ENCODE measurements at places on chromosomes 16 and 17.
A peak's percentile ranks its signal among the peaks of the same experiment; 100 is the strongest.

DNA sequence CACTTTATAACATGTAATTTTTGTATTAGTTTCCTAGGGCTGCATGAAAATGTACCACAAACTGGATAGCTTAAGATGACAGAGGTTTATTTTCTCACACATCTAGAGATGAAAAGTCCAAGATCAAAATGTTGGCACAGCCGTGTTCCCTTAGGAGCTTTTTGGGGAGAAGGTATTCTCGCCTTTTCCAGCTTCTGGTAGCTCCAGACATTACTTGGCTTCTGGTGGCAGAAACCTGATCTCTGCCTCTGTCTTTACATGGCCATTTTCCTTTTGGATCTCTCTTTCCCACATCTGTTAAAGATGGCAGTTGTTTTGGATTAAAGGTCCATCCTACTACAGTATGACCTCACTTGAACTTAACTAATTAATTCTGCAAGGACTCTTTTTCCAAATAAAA is 885.7 kb upstream of the CDH8 start:
- DNase-seq = no peak

DNA sequence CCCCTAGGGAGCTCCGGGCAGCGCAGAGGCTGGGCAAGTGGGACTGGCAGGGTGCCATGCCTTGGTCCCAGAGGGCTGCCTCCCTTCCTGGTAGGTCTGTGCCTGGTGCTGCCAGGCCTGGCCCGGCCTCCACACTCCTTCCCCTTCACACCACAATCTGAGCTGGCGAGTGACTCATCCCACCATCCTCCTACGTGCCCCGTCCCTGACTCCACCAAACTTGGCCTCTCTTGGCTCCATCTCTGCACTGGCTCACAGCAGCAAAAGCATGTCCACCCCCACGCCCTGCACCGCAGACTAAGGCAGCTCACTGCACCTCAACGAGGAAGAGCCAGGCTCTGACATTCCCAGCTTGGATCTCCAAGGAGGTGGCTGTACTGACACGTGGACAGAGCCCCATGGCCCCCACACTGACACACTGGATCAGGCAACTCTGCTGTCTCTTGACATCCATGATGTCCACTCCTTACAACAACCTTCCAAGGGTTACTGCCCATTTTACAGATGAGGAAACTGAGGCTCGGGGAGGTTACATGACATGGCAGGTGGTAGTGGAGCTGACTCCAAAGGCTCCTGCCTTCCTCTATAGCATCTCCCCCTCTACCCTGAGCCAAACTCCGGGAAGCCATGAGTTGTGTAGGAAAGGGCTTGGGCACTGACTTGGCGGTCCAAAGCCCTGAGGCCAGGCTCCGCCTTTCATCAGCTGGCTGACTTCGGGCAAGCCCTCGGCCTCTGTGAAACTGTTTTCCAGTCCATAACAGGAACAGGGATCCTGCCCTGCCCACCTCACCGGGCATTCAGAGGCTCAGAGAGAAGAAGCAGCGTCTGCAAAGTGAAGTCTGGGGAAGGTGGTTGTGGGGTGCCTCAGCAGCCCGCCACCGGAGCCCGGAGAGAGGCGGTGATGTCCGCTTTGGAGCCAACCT is 20.1 kb upstream of the KRT19 start:
- peak; percentile 99 for DNase-seq

GRCh38 chr17:40314584-40314956 is 5.6 kb downstream of the RARA start:
- DNase-seq = peak; percentile 94

- no peak for DNase-seq
These were observed 2.1 kb downstream of the ITGB4 start for GRCh38 chr17:75723171-75723930.

- no peak for DNase-seq
These were observed 49.3 kb downstream of the CBFA2T3 start for GRCh38 chr16:88927661-88928060.

DNA sequence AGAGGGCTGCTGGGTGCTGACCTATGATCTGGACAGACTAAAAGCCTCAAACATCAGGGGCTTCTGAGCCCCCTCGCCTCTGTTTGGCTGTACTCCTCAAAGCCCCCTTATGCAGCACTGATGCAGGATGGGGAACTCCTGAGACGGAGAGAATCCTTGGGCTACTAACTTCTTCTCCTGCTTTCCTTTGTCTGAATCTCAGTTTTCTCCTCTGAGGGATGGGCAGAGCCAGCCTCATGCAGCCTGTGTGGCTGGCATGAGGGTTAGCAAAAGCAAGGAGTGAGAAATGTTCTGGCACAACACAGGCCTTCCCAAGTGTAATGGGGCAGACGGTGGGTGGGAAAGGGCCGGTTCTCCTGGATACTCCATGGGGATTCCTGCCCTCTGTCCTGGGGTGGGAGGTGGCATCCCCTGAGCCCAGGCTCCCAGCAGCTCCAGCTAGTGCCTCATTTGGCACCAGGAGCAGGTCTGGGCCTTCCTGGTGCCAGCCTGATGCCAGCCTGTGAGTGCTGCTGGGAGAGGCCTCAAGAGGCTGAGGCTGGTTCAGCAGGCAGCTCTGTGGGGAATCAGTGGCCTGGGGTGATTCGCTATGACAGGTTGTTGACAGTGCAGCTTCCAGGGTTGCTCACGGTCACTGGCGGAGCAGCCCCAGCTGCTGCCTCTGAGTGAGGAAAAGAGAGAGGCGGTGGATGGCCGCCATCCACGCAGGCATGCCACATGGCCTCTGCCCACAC is 4.0 kb upstream of the BRD7 start:
- DNase-seq = peak; percentile 30

DNA sequence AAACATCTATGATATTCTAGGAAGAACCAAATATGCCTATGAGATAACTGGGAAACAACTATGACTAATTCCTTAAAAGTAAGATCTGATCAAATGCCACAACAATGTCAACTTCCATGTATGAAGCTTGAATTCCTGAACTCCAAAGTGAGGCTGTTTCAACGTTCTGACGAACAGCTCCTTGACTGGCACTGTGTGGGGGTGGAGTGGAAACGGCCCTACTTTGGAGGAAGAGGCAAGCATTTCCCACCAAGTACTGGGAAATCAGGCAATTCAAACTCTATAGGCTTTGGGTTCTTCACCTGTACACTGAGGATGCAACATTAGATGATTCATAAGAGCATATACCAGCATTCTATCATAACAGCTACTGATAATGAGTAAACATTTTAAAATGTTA is 187.2 kb downstream of the CDK5R1 start:
- DNase-seq = peak; percentile 36

DNA sequence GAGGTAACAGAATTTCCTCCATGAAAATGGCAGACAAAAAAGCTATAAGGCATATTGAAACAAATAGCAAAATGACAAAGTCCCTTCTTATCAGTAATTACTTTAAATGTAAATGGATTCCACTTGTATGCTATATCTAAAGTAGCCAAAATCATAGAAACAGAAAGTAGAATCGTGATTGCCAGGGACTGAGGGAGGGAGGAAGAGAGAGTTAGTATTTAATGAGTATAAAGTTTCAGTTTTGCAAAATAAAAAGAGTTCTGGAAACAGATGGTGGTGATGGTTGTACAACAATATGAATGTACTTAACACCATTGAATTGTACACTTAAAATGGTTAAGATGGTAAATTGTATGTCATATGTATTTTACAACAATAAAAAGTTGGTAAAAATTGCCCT is 407.4 kb downstream of the CA10 start:
- no peak for DNase-seq

GRCh38 chr17:30187573-30187972 is 47.9 kb downstream of the SLC6A4 start:
- DNase-seq = no peak

- DNase-seq = peak; percentile 65
These were observed 74.7 kb downstream of the BMERB1 start for GRCh38 chr16:15509051-15509592.

DNA sequence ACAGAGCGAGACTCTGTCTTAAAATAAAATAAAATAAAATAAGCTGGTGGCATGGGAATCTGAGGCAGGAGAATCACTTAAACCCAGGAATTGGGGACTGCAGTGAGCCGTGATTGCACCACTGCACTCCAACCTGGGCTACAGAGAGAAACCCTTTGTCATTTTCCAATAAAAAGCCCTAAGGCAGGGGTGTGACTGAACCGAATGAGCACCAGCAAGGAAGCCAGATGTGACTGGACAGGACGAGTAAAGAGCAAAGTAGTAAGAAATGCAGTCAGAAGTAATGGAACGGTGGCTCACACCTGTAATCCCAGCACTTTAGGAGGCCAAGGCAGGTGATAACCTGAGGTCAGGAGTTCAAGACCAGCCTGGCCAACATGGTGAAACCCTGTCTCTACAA is 3.8 kb upstream of the RPL23 start:
- DNase-seq = no peak

- DNase-seq = no peak
These were observed 42.7 kb upstream of the METRNL start for GRCh38 chr17:83036666-83037065.

GRCh38 chr16:66946541-66946940 is 11.2 kb downstream of the CES2 start:
- DNase-seq = no peak

DNA sequence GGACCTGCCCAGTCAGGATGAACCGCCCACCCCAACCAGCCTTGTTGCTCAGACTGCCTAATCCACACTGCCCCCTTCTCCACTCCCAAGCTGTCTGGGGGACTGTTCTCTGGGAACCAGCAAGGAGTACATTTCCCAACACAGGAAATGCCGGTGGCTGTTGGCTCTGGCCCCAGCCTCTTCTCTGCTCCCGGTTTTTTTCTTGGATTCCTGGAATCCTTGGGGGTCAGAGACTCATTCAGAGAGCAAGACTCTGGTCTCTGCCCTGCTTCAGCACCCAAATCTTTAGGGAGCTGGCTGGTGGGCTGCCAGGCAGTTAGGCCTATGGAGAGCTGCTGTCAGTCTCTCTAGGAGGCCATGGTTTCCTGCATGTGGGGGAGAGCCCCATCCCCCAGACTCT is 10.8 kb upstream of the MTMR4 start:
- peak; percentile 98 for DNase-seq

GRCh38 chr17:82054351-82055022 is 2.8 kb downstream of the GPS1 start:
- DNase-seq = no peak

DNA sequence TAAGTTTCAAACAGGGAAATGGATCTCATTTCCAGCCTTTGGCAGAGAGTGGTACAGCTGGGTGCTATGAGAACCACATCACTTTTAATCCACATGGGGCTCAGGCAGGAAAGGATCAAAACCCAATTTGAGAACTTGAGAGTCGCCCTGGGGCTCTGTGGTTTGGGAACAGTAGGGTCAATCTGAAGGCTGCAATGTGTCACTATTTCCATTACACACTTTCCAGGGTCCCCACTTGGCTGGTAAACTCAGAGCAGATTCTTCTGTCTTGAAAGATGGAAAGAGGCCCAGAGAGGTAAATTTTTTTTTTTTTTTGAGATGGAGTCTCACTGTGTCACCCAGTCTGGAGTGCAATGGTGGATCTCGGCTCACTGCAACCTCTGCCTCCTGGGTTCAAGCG is 6.7 kb upstream of the HIGD1B start:
- peak; percentile 40 for DNase-seq
